Hindlimb muscle (tissue), 1 donor: ENCODE measurements at places on chromosomes 5 and 9. TPM values are rescaled to one million over a fixed set of nuclear protein-coding genes. Genes with fewer than 3 reads are reported as not detected.

The PCAT7 gene
- 8.4 TPM for polyA plus RNA-seq

The GPR21 gene
- 0.39 TPM for polyA plus RNA-seq

The PCDHGA8 gene
- 0.80 TPM for polyA plus RNA-seq

The GTF2H2 gene
- 19.5 TPM for polyA plus RNA-seq

The KIF4B gene
- polyA plus RNA-seq: not detected

The NSMF gene
- 18.1 TPM for polyA plus RNA-seq

- no peak for DNase-seq
Measured at GRCh38 chr5:122702524-122702875, 72.4 kb upstream of the SNX2 start.

GRCh38 chr9:113738893-113739604 is 137.1 kb upstream of the ZNF618 start:
- no peak for DNase-seq

- peak; percentile 91 for DNase-seq
Measured at GRCh38 chr5:151080613-151081430, at the start of gene TNIP1. Gene TNIP1 (minus strand): TSS chr5:151081034. CDS start chr5:151065095, 15,939 bp downstream.

DNA sequence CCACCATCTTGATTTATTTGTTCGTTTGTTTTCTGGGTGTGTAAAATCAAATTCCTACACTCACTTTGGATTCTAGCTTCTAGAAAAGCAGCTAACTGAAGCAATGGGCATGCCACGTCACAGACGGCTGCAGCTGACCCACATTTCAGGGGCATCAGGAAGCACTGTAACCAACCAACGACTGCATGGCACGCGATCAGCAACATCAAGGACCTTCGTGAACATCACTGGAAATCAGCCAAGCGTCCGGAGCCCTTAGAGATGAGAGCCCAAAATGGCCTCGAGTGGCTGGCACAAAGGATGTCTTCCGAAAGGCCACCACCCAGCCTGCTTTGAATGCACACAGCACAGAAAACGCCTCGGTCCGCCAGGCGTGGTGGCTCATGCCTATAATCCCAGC is 191.1 kb downstream of the OLFM1 start:
- DNase-seq: no peak

DNA sequence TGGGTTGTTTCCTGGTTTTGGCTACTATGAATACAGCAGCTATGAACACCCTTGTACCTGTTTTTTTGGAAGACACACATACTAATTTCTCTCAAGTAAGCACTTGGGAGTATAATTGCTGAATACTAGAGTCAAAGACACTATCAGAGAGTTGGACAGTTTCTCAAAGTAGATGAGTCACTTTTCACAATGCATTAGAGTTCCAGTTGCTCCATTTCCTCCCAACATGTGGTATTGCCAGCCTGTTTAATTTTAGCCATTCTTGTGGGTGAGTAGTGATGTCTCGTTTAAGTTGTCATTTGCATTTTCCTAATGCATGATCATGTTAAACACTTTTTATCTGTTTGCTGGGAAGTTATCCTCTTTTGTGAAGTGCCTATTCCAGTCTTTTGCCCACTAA is 81.6 kb upstream of the GDNF start:
- DNase-seq: no peak

DNA sequence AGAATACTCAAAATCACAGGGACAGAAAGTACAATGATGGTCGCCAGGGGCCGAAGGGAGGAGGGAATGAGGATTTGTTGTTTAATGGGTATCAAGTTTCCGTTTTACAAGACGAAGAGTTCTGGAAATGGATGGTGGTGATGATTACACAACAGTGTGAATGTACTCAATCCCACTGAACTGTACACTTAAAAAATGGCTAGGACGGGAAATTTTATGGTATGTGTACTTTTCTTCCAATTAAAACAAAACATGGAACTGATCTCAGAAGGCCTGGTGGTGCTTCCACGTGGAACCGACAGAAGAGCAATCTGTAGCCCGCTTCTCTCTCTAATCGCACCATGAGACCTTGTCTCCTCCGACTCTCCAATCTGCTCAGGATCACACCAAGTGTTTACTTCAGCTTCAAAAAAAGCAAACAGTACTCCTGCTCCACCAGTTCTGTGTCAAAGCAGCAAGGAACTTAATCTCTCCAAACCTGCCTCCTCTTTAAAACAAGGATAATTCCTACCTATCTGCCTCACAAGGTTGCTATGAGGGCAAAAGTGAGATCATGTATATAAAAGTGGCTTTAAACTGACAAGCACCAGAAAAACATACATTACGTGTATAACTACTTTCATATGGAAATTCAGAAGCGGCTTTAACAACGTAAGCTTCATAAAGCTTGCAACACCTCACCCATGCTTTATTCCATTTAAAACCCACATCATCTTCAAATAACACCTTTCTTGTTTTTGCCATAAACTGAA is 2.1 kb downstream of the ECPAS start:
- DNase-seq: no peak

- peak; percentile 64 for DNase-seq
Measured at GRCh38 chr5:80083101-80083890, 48.1 kb downstream of the THBS4 start.

DNA sequence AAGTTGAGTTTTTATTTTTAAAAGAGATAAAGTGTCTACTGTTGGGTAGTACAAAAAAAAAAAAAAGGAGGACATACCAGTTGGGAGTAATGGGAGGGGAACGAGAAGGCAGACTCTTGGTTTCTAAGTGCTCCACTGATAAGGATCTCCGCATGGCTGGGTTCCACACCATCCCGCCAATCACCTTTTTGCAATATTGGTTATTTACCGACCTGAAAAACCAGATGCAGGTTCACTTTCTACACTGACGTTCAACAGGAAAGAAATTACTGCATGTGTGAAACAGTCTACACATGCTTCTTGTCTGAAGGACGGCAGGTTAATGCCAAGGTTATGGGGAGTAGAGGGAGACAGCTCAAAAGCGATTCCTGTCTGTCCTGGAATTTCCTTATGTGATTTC is 75.5 kb downstream of the PTPN3 start:
- no peak for DNase-seq

DNA sequence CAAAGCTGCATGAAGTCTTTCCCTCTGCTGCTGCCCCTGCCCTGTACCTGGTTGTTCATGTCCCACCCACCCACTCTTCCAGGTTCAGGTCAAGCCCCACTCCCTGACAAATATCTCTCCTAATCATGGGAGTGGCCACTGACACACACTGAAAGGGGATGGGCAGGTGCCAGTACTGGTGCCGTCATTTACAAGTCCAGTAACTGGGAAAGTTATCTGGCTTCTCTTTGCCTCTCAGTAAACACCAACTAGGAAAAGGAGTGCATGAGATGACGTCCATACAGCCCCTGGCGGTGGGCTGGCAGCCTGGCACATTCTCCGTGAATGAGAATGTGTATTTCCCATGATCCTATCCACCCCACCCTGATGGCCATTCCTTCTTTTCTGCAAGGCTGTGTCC is 225.2 kb downstream of the FSTL4 start:
- no peak for DNase-seq
